D341Med (cell line): ENCODE measurements at places on chromosomes 2 and 18.
A peak's percentile ranks its signal among the peaks of the same experiment; 100 is the strongest.

DNA sequence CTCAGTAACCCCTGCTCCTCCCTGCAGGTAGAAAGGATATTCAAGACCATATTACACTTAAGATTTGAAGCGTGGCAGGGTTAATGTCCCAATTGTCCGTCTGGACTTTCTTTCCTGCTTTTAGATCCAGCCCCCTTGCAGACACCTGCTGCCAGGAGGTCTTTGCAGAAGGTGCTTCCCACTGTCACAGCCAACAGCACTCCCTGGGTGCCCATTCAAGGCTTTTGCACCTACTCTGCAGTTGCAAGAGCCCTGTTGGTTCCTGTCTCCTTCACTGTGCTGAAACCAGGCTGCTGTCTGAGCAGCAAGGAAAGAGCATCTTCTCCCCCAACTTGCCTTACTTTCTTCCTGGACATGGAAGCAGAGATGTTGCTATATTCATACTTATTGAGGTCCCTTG, 1043.0 kb upstream of the POU3F3 start:
- DNase-seq: no peak

GRCh38 chr18:6236258-6236657, 178.5 kb downstream of the L3MBTL4 start:
- DNase-seq: no peak

- no peak for DNase-seq
Measured at GRCh38 chr2:138084206-138084605, 119.9 kb downstream of the HNMT start.

DNA sequence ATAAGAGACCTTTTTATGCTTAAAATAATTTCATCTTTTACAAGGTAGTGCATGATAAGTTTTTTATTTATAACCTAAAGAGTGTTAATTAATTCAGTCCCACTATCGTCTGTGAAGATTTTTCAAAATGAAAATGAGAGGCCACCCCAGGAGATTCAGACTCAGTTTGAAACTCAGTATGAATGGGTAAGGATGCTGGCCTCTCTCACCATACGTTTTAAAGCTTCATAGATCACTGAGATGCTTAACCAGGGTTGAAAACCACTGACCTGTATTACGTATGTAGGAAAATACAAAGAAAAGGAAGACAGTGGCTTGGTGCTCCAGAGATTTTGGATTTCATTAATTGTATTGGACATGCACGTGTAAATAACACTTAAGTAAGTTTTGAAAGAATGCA, 278.7 kb downstream of the FSIP2 start:
- DNase-seq: no peak

- no peak for DNase-seq
Measured at GRCh38 chr2:206987810-206988209, 48.5 kb downstream of the CPO start.

DNA sequence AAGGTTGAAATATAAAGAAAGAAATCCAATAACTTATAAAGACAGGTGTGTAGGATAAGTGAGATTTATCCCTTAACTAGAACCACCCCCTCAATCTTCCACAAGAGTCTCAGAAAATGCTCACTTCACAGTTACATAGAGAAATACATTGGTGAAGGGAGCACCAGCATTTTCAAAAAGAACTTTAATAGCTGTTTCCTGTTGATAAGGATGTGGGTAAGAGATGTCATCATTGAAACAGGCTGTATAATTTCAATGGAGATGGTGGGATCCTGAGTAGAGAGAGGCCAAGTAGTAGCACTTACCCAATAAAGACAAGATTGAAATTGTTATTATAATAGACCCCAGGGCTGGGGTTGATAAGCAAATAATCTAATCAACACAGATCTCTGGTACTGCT, 162.2 kb upstream of the TACR1 start:
- no peak for DNase-seq

- peak; percentile 72 for DNase-seq
Measured at GRCh38 chr18:34322365-34323289, 97.9 kb upstream of the NOL4 start.

DNA sequence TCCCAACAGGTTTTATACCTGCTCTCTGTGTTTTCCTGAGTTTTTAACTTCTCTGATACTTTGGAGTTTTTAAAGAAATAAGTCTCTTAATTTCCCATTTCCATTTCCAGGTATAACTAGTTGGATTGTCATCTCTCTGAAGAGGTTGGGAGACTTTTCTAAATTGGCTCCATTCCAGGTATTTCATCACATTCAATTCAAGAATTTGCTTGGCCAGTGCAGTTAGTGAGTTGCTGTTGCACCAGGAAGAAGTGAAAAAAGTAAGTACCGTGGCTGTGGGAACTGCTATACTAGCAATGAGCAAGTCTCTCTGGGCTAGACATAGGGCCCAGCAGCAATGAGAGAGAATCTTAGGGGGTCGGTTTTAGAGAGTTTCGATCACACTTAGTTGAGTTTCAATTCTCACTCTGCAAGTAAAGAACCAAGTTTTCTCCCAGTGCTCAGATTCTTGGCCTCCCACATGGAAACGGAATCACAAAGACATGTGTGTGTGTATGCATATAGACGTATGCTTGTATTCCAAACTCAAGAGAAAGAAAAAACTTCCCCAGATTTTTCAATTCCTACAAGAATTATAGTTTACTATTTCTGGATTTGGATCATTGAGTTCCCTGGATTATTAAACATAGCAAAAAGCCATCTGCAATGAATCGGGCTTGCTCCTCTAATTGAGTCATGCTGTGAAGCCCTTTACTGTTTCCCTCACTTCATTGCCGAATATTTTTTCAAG, 894.4 kb downstream of the BCL11A start:
- no peak for DNase-seq

DNA sequence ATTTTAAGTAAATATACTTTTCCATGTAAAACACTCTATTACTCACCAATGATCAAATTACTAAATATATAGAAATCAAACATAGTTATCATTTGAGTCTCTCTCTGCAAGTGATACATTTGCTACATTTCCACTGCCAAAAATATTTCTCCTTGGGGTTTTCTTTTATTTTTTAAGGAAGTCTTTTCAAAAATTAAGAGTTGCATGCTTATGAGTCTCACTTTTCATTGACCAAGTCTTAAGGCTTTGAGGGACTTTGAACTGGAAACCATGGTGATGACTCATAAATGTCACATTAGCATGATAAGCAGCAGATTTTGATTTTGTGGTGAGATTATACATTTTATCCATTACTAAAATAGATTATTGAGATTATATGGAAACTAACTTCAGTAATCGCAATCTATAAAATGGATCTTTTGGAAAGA, 152.9 kb downstream of the FAM124B start:
- DNase-seq: no peak

- DNase-seq: no peak
Measured at GRCh38 chr18:4878480-4878879, 318.6 kb downstream of the AKAIN1 start.

GRCh38 chr2:177551989-177552421, 159.4 kb downstream of the AGPS start:
- peak; percentile 39 for DNase-seq

DNA sequence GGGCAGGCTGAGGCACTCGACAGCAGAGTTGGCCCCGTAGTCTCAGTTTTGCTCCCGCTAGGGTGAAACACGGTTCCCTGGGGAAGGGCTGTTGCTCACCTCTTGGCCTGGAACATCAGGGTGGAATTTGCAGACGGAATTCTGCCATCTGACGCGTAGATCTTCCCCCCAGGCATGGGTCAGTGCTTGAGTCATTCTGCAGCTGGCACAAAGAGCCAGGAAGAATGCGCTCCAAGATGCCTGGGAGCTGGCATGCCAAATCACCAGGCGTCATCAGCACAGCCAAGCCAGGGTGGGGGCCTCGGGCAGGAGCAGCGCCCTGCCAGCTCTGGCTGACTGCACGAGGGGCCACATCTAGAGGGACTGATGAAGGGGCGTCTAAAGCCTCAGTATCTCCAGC, 42.7 kb downstream of the ODC1 start:
- no peak for DNase-seq

DNA sequence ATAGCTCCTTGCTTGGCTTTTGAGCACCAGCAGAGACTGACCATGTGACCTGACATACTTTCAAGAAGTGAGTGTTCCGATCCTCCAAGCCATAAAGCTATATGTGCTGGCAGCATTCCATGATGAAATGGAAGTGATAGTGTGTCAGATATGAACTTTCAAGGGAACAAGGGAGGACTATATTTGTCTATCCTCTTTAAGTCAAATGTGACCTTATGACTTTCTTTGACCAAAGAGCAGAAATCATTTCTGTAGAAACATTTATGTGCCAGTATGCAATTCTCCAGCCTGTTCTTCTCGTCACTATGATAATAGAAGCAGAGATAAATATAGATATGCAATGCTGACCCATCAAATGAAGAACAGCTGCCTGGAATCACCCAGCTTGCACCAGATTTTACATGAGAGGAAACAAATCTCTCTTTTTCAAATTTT, 14.4 kb downstream of the HYCC2 start:
- no peak for DNase-seq
